ENCODE measurements at places on chromosomes 16 and 17.

DNA sequence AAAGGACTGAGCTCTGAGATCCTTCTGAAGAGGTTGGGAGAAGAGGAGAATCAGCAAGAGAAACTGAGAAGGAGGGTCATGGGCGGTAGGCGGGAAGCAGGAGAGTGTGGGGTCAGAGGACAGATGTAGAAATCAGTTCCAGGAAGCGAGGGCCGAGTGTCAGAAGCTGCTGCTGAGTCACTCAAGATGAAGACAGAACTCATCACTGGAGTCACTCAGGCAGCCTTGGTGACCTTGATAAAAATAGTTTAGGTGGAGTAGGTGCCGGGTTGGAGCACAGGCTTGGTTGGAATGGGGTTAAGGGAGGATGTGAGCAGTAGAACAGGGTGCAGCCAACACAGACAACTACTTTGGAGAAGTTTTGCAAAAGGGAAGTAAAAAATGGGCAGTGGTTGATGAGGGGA is 6.1 kb upstream of the ITGAM start:
- DNase-seq: no peak

DNA sequence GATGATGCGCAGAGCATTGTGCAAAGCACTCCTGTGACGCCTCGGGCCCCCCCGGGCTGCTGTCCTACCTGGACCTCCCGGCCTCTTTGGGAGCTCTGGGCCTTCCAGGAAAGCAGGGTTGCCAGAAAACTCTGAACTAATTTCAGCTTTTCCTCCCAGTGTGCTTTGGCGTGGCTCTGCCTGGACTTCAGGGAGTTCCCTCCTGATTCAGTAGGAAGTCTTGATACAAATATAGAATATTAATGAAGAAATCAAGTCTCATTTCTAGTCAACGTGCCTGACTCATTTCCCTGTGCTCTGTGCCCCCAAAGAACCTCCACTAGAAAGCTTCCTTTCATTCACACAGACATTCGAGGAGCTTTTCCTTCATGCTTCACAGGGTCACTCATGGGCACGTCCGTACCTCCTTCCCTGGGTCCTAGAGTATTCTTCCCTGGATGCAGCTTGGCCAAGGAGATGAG is 84.0 kb upstream of the NOL11 start:
- no peak for DNase-seq

DNA sequence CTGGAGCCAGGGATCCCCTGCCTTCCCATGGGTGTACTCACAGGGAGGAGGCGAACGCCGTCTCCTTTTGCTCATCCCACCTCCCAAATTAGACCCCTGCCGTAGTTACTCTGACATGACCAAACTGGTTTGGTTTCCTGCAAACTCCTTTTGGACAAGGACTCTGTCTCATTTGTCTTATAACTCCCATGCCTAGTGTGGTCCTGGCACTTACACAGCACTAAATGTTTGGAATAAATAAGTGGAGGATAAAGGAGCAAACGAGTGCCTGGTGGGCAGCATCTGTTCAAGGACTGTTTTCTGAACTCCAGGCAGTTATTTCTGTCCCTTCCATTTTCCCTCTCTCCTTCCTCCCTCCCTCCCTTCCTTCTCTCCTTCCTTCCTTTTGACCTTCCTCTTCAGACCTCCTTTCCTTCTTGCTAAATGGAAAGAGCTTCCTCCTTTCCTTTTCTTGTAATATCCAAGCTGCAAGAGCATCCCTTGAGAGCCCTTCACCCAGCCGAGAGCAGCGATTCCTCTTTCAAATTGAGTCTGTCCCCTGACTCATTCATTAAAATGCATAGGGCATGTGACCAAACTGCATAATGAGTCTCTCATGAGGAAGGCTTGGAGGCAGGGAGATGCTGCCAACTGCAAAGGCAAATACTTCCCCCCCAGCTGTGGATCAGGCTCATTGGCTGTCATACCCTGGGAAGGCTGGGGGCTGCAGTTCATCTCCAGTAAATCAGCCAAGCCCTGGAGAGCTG is 36.8 kb downstream of the CHD9 start:
- DNase-seq: no peak

DNA sequence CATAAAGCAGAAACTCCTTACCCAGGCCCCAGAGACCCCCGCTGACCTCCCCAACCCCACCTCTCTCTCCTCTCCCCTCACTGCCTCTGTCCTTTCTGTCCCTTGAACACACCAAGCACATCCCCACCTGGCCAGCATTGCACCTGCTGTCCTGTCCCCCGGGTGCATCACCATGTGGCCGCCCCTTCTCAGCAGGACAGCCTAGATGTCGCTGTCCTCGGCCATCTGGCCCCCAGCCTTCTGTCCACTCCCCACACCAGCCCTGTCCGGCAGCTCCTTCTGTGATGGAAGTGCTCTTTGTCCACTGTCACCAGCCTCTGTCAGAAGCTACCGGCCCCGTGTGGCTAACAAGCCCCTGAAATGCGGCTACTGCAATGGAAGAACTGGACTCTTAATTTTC is 12.3 kb upstream of the MPRIP start:
- DNase-seq: no peak

- no peak for DNase-seq
These were observed 34.2 kb downstream of the TBX4 start for GRCh38 chr17:61486135-61487120.

- no peak for DNase-seq
These were observed 36.5 kb upstream of the PVALEF start for GRCh38 chr17:81128774-81129173.

DNA sequence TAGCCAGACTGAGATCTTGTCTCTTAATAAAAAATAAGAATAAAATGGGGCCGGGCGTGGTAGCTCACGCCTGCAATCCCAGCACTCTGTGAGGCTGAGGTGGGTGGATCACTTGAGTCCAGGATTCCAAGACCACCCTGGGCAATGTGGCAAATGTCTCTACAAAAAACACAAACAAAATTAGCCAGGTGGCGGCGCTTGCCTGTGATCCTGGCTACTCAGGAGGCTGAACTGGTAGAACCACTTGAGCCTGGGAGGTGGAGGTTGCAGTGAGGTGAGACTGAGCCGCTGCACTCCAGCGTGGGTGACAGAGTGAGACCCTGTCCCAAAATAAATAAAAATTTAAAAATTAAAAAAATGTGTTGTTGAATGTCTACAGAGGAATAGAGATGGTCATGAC is 2.9 kb upstream of the DEF8 start:
- DNase-seq: no peak

DNA sequence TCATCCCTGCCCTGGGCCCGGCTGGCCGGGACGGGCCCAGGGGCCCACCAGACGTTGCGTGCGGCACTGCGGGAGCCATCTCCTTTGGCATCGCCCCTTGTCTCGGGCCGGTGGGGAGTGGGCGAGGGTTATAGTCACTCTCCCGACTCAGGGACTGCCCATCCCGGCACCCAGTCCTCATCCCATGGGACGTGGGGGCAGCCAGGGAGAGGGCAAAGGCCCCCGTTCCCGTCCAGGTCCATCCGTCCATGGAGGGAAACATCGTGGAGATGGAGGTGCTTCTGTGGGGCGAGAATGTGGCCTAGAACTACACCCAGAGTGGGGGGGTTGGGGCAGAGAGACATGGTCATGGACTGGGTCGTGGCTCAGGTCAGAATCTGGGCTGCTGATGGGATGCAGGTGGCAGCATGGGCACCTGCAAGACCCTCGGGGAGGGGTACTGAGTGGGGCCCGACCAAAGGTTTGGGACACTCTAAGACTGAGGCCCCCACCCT is 2.4 kb upstream of the WDR90 start:
- no peak for DNase-seq

- no peak for DNase-seq
These were observed 6.4 kb upstream of the ZNF750 start for GRCh38 chr17:82846061-82846691.

- no peak for DNase-seq
These were observed 24.8 kb upstream of the CEP20 start for GRCh38 chr16:15913046-15913698.

GRCh38 chr16:58859958-58860669 is 126.0 kb upstream of the GOT2 start:
- DNase-seq: no peak

DNA sequence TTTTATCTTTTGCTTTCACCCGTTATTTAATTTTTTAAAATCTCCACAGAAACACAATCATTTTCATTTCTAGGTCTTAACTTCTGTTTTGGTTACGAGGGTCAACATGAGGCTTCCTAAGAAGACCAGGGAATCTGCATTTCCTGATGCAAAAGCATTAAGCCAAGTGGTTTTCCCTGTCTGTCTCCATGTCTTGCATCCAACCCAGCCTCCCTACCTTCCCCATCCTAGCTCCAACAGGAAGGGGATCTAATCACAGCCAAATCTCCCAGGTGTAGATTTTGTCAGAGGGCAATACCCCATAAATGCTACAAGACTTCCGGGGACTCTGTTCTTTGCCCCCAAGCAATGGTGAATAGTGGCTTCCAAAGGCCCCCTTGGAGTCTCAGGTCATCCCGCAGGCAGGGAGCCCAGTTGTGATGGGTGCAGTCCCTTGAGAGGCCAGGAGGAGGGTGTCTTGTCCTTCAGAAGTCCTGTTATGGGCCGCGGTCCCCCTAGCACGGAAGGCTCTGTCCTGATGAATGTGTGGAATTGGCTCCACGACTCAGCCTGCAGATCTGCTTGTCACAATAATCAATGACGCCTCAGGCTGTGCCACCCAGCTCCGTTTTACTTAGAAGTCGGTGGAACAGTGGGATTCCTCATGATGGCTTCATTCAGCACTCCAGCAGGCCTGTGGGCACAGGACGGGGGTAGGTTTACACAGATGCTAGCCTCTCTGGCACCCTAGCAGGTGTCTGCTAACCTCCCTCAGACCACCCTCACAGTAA is 141.1 kb downstream of the RGS9 start:
- no peak for DNase-seq

DNA sequence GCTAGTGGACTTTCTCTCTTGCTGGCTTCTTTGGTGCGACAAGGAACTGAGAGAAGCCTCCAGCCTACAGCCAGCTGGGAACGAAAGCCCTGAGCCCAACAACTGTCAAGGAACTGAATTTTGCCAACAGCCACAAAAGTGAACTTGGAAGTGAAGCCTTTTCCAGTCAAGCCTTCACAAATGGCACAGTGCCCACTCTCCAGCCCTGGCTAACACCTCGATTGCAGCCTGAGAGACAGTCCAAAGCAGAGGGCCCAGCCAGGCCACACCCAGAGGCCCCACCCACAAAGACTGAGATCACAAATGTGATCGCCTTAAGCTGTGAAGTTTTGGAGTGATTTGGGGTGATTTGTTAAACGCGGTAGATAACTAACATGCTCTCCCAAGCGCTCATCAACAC is 244.6 kb upstream of the SDK2 start:
- no peak for DNase-seq

DNA sequence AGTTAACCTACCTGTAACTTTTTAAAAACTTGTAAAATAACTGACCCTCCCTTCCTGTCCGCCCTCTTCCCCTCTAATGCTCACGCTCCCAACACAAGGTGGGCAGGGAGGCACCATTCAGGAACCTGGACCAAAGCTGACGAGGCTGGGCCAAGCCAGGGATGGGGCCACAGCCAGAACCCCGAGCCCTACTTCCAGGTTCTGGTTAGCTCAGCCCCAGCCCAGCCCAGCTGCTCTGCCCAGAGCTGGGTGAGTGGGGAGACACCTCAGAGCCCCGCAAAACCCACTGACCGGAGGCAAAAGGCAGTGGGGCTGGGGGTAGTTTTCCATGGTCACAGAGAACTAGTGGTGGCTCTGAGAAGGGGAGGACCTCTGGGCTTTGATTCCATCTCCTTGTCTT is 7.4 kb downstream of the CNP start:
- no peak for DNase-seq

DNA sequence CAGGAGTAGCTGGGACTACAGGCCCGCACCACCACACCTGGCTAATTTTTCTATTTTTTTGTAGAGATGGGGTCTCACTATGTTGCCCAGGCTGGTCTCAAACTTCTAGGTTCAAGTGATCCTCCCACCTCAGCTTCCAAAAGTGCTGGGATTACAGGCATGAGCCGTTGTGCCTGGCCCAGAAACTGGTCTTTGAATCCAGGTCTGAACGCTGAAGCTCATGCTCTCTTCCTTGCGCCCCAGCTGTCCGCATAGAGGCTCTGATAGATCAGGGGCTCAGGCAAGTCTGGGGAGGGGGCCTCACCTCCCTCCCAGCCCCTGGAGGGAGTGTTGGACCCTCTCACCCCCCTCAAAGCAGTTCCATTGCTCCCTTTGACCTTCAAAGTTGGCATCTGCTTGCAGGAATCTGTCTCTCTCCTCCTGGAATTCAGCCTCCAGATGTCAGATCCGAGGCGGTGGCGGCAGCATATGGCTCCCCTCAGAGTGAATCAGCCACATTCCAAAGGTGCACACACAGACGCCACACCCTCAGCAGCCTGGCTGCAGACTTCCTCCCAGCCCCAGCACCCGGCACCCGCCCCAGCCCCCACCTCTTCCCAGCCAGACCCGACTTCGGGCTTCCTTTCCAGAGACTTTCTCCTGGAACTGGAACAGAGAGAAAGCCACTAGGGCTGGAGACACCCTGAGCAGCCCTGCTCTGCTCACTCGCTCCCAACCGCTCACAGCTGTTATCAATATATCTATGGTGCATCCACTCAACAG is 16.9 kb upstream of the GLIS2 start:
- DNase-seq: no peak

DNA sequence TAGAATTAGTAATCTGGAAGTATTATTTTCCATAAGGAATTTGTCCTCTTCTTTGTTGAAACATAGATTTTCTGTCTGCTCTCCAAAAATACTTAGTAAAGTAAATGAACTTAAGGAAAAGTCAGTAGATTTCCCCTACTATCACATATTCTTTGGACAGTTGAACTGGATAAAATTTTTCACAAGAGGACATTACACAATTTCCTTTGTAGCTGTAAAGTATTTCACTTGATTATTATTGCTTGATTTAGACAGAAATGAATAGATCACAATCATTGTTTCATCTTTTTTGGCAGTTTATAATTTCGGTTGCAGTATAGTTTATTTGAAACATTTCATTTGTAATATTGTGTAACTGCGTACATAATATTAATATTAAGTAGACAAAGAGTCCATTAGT is 12.5 kb downstream of the CYB5B start:
- DNase-seq: no peak

- no peak for DNase-seq
These were observed 25.2 kb downstream of the B4GALNT2 start for GRCh38 chr17:49157784-49158183.

DNA sequence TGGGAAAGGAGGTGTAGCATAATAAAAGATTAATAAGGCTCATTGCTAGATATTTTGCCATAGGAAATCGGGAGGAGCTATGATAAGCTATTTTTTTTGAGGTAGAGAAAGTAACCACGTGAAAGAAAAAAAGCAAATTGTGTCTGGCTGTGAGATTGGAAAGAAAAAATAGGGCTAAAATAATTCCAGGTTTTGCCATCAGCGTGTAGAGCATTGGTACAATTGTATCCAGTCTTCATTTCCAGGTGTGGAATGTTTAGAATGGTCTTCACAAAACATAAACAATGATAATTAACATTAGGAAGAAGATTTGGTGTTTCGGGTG is 1.1 kb downstream of the TANC2 start:
- DNase-seq: no peak

Measured in DND-41 (cell line).